ENCODE measurements at places on chromosomes 3 and 15.

DNA sequence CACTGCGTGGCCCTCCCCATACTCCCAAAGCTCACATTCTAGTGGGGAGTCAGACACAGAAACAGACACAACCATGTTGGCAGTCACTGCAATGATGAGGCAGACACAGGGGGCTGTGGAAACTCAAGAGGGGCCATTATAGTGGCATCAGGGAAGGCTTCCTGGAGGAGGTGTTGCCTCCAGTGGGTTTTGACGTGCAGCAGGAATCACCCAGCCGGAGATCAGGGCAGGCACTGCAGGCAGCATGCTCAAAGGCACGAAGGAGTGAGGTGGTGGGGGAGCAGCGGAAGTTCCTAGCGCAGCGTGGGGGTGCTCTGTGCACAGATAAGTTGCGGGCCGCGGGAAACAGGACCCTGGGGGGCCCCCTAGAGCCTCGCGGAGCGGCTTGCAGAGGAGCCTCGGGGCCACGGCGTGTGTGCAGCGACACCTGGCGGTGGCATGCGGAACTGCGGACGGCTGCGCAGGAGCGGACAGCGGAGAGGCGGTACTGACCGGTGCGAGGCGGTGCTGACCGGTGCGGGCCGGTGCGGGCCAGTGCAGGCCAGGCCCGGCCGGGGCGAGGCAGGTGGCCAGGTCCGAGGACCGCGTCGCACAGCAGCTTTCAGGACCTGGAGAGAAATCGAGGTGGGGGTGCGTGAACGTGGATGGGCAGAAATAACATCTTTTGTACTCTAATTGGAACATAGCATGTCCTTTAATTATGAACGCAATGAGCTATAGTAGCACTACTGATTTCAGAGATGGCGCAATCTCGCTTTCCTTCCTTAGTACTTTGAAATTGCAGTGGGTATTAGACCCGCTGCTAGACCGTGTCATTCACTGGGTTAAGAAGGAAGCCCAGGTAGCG lies 101.5 kb downstream of the FBLN2 start:
- peak; percentile 39 for DNase-seq

DNA sequence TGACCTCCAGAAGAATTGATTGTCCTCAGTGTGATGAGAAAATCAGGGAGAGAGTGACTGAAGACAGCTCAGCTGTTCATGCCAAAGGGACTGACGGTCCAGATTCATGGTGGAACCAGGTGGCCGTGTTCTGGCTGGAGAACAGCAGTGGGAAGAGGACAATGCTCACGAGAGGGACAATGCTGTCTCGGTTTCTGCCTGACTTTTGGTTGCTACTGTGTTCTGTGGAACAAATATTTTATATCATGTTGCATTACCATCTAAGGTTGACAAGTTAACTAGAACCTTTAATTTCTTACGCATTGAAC lies 58.0 kb upstream of the ULK4 start:
- DNase-seq = no peak

GRCh38 chr15:39919411-39919747 lies 687 bp downstream of the GPR176 start:
- DNase-seq = no peak

DNA sequence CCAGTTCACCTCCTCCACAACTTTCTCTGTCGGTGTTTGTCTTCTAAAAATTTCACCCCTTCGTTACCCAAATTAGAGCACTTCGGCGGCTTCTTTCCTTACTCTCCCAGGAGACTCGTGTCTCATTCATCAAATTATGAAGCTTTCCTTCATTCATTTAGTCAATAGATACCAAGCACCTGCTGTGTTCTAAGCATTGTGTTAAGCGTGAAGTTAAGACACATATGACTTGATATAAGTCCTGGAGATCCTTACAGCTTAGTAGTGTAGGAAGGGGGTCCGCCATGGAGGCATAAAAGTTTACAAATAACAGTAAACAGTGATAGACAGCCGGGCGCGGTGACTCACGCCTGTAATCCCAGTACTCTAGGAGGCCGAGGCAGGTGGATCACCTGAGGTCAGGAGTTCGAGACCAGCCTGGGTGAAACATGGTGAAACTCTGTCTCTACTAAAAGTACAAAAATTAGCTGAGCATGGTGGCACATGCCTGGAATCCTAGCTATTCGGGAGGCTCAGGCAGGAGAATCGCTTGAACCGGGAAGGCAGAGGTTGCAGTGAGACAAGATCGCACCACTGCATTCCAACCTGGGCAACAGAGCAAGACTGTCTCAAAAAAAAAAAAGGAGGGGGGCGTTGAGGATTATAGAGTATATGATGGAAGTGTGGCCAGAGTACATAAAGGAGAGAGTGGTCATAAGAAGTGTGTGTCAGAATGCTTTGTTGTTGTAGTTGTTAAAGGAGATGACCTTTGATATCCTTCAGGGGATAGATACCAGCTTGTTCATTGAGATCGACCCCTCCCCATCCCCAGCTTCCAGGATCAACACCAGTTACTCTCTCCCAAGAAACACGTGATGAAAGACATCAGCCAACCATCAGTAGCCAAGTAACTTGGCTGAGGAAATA lies 744 bp upstream of the CCDC32 start:
- no peak for DNase-seq

DNA sequence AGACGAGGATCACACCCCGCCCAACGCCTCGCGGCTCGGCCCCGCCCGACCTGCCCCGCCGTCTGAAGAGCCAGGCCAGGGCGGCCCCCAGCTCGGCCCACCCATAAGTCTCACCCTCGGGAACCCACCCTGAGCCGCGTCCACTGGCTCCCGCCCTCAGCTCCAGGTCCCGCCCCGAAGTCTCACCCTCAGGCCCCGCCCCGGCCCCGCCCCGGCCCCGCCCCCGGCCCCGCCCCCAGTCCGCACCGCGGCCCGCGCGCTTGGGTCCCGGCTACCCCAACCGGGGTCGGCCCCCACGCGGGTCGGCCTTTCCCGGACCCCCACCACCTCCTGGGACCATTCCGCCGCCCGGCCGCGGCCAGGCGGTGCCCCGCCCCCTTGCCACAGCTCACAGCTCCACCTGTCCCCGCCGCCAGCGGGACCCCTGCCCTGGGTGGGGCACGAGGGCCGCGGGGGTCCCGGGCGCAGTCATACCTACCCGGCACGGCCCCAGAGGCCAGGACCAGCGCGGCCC lies 489 bp downstream of the CSPG5 start:
- peak; percentile 28 for DNase-seq

GRCh38 chr15:66075947-66076346 lies 177.6 kb downstream of the MEGF11 start:
- no peak for DNase-seq

- DNase-seq = no peak
Observed at GRCh38 chr3:183513046-183513706, 42.3 kb downstream of the KLHL6 start.

- no peak for DNase-seq
Observed at GRCh38 chr3:13254028-13254951, 165.8 kb downstream of the NUP210 start.

DNA sequence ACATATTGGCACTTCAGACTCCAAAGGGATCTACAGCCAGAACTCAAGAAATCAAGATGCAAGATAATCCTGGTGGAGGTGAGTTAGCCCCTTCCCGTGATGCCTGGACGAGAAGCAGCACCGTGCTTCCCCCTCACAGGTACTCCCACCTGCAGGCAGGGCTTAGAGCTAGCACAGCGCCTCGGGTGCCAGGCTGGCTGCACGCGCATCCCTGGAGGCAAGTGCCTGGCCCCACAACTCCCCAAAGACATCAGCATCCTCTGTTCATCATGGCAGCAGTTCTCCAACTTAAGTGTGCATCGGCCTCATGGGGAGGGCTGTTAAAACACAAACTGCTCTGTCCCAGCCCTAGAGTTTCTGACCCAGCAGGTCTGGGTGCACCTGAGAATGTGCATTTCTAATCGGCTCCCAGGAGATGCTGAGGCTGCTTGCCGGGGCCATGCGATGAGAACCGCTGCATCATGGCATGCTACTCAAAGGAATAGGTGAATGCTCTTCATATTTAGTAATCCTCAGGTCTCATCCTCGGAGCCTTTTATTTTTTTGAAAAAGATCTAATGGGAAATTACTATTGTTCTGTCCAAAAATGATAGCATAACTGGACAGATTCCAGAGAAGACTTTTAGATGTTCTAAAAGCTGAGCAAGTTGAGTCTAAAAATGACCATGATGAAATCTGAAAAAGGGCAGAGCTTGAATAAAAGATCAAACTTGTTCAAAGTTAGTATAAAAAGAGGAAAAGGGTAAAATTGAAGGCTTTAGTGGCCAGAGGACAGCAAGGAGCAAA lies 244.2 kb downstream of the ADAMTS17 start:
- DNase-seq = no peak

GRCh38 chr3:10526366-10526765 lies 21.0 kb upstream of the ATP2B2 start:
- DNase-seq = no peak

DNA sequence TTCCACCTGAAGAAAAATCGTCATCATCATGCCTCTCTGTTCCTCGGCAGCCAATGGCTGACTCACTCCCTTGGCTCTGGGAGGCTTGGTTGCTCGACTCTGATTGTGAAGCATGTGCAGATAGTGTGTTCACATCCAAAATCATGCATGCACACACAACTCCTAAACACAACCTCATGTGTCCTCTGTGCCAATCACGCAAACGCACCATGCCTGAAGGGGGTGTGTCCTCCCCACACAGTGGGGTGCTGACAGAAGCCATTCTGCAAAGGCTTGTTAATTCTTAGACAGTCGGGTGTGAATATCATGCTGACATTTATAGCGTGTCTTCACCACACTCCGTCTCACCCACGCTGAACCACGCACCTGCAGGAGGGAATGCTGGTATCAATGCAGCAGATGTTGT lies 11.4 kb upstream of the CCDC174 start:
- no peak for DNase-seq

DNA sequence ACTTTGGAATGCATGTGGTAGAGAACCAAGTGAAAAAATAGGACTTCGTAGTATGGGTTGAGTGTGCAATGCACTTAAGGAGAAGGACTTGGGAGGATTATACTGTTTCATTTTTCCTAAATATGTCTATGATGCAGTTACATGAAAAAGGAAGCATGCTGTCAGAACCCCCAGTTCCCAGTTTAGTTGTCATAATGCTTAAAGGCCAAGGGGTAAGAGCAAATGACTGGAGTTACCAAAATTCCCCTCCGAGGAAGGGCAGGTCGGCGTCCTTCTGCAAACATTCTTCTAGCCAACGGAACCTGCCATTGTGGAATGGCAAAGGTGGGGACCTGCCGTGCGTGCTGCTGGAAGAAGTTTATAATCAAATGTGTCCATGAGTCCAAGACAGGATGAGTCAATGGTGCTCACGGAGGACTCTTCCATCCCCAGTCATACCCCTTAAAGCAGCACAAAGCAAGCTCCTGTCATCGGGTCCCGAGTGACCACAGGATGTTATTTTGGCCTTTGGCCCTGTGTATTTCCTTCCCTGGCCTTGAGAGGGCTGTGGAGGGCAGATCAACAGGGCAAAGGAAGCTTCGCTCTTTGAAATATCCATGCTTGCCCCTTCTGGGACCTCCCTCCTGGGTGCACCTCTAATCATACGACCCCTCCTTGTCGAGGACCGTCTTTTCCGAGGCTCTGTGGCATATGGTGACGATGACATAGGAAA lies 93.2 kb downstream of the SLCO3A1 start:
- no peak for DNase-seq

DNA sequence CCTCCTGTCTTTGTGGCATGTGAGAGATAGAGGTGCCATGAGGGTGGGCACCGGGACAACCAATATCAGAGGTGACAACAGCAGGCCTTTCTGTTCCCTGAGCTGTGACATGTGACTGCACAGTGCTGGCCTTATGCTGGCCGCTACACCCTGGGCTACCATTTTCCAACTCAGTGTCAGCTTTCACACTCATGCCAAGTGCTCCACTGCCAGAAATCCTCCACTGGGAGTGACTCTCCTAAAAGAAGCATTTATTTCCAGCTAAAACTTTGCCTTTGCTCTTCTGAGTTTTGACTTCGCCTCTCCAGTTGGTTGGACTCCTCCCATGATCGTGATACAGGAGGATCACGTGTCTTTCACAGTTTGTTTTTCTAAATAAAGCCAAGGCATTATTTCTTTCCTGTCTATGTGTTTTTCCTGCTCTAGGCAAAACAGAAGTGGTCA lies 31.4 kb downstream of the CA12 start:
- DNase-seq = peak; percentile 63

GRCh38 chr3:125357032-125357658 lies 18.0 kb downstream of the ZNF148 start:
- DNase-seq = no peak

DNA sequence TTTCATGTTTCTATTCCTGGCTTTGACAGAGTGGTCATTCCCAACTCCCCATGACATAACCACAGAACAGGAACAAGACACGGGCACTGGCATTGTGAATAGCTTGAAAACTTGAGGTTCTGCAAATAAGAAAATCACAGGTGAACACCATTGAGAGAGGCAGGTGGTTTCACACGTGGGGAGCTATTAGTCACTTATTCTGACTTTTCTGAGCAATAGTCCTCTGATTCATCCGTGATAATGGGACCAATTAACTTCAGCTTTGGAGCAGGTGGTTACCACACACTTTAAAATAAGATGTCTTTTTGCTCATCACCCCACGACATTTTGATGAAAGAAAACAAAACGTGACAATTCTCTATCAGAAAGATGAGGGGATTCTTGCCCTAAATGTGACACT lies 224.7 kb downstream of the KLF13 start:
- no peak for DNase-seq

DNA sequence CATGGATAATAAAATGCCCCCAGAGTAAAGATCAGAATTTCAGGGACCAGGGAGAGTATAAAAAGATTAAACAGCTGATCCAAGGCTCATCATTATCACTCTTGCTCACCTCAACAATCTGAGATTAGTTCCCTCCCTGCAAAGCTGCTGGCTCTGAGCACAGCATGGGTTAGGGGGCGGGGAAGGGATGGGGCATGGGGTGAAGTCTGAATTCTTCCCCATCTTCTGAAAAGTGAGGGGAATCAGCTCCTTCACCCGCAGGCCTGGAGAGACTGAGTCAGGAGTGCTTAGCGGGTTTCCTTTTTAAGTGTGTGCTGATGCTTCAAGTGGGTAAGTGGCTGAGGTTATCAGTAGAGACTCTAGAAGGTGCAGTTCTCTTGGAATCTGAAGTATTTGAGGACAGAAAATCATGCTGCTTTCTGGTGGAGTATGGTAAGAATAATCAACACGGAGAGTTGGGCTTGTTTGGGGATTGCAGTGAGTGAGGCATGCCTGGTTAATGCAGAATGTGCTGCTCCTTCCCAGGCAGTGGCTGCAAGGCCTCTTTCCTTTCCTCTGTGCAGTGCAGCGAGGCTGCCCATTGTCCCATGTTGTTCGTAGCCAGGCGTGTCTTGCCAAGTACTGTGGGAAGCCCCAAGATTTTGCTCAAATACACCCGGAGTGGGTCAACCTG lies 59.2 kb upstream of the TRAK1 start:
- no peak for DNase-seq

- DNase-seq = no peak
Observed at GRCh38 chr3:183291497-183292031, 38.5 kb downstream of the B3GNT5 start.

- DNase-seq = no peak
Observed at GRCh38 chr15:85010071-85010385, 28.4 kb downstream of the PDE8A start.

GRCh38 chr15:76865548-76865991 lies 39.6 kb downstream of the SCAPER start:
- no peak for DNase-seq

All from uterus (tissue), 4 donors.